ENCODE measurements at places on chromosomes 4 and X. TPM values are rescaled to one million over a fixed set of nuclear protein-coding genes. Genes with fewer than 3 reads are reported as not detected.

The XKRX gene
- total RNA-seq = 0.66 TPM

The DUSP9 gene
- 1.8 TPM for total RNA-seq

The SH3D19 gene
- 24.4 TPM for total RNA-seq

The LPAR4 gene
- not detected for total RNA-seq

The TSPAN7 gene
- total RNA-seq = 2.8 TPM

The CTAG2 gene
- not detected for total RNA-seq

The CYTL1 gene
- not detected for total RNA-seq

The SPANXA2 gene
- total RNA-seq = 0.40 TPM

The TIGD4 gene
- 0.17 TPM for total RNA-seq

The FAT1 gene
- total RNA-seq = 153 TPM

The GC gene
- total RNA-seq = not detected

The RTL3 gene
- total RNA-seq = not detected

The GNRHR gene
- not detected for total RNA-seq

The NOCT gene
- total RNA-seq = 7.8 TPM

The TRAM1L1 gene
- 0.40 TPM for total RNA-seq

The EDA2R gene
- total RNA-seq = 13.5 TPM

The AREG gene
- 48.1 TPM for total RNA-seq

The GAGE12E gene
- total RNA-seq = not detected

The TRPC3 gene
- 0.05 TPM for total RNA-seq

The ANXA3 gene
- total RNA-seq = 66.5 TPM

The SSX4 gene
- total RNA-seq = not detected

The PSAPL1 gene
- total RNA-seq = 0.33 TPM

The LGI2 gene
- 0.07 TPM for total RNA-seq

The ETNPPL gene
- not detected for total RNA-seq

The GLOD5 gene
- total RNA-seq = not detected
